ENCODE measurements at places on chromosomes 6 and 20. TPM values are rescaled to one million over a fixed set of nuclear protein-coding genes. Genes with fewer than 3 reads are reported as not detected.

The BPIFB1 gene
- not detected for total RNA-seq

The APOM gene
- total RNA-seq: 3.5 TPM

The IBTK gene
- total RNA-seq: 31.3 TPM

The NKX2-4 gene
- not detected for total RNA-seq

The HLA-DQA1 gene
- total RNA-seq: not detected

The TFAP2B gene
- total RNA-seq: not detected

The AKAP12 gene
- total RNA-seq: 123 TPM

The RRAGD gene
- total RNA-seq: 5.6 TPM

The MAFB gene
- total RNA-seq: 0.07 TPM

The LY6G6D gene
- not detected for total RNA-seq

The TSBP1 gene
- not detected for total RNA-seq

The FANCE gene
- total RNA-seq: 3.2 TPM

The PPP1R3G gene
- total RNA-seq: 1.4 TPM

The SLC17A1 gene
- 0.14 TPM for total RNA-seq

The IDH3B gene
- 136 TPM for total RNA-seq

The SIM1 gene
- total RNA-seq: not detected

The HDGFL1 gene
- not detected for total RNA-seq

The FRS3 gene
- total RNA-seq: 2.3 TPM

The PRDM1 gene
- total RNA-seq: 5.9 TPM

The LPA gene
- 0.05 TPM for total RNA-seq

The C20orf96 gene
- 9.9 TPM for total RNA-seq

The BANF2 gene
- not detected for total RNA-seq

The NOL7 gene
- total RNA-seq: 75.8 TPM

The PTPRT gene
- not detected for total RNA-seq

The TTBK1 gene
- total RNA-seq: 0.08 TPM

The TEAD3 gene
- total RNA-seq: 4.6 TPM

The NUDT3 gene
- 6.5 TPM for total RNA-seq

The OR2H2 gene
- total RNA-seq: not detected

The TCF15 gene
- total RNA-seq: not detected

The SNAP25 gene
- 20.3 TPM for total RNA-seq

The YWHAB gene
- 192 TPM for total RNA-seq

The CLVS2 gene
- 0.08 TPM for total RNA-seq

The SYCP2 gene
- total RNA-seq: 0.33 TPM

The ZNF165 gene
- total RNA-seq: 1.4 TPM

The SEMG1 gene
- total RNA-seq: not detected

The ETV7 gene
- total RNA-seq: not detected

The ADAT2 gene
- 5.8 TPM for total RNA-seq

The KIFC1 gene
- 49.0 TPM for total RNA-seq

The BCAS4 gene
- total RNA-seq: 24.8 TPM

The SYTL3 gene
- 1.8 TPM for total RNA-seq

The SNPH gene
- total RNA-seq: 3.8 TPM
